Ureter (tissue), 1 donor: ENCODE measurements at places on chromosomes 4 and X. TPM values are rescaled to one million over a fixed set of nuclear protein-coding genes. Genes with fewer than 3 reads are reported as not detected.

ARHGAP36 gene
- not detected for total RNA-seq

DNA sequence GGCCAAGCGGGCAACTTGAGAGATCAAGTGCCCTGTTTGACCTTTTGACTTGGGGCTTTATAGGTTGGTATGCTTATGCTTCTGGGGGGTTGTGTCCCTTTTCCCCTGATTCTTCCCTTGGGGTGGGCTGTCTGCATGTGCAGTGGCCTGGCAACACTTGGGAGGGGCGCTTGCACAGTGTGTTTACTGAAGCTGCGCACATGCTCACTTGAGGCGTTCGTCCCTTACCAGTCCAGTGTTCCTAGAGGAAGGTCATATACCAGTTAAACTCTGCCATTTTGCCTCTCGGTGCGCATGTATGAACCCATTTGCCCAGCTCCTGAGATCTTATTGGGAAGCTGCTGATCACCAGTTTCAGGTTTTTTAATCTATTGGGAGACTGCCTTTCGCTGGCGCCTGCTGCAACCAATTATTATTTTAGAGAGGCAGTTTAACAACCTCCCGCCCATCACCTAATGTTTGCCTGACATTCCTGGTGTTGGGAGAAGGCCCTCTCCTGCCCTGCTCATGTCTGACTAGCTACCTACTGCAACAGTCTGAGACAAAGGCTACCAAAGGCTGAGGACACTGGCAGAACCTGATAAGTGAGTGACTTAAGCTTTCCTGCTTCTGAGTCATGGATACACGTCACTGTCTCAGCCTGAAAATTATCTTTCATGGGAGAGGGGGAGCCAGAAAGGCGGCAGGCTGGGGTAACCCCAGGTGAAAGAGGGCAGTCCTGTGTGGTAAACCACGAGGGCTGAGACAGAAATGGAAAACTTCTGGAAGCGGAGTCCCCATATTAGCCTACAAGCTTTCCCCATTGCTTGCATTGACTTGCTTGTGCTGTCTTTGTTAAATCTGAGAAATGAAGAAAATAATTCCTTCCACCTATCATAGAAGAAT is 97.6 kb downstream of the CPE start:
- DNase-seq, result peak; percentile 60

- DNase-seq, result no peak
These were observed 12.3 kb upstream of the YIPF7 start for GRCh38 chr4:44663539-44664263.

RNF128 gene
- total RNA-seq, result 67.6 TPM

- DNase-seq, result no peak
These were observed 405.3 kb downstream of the PPP4R3C start for GRCh38 chrX:27057883-27058282.

DNA sequence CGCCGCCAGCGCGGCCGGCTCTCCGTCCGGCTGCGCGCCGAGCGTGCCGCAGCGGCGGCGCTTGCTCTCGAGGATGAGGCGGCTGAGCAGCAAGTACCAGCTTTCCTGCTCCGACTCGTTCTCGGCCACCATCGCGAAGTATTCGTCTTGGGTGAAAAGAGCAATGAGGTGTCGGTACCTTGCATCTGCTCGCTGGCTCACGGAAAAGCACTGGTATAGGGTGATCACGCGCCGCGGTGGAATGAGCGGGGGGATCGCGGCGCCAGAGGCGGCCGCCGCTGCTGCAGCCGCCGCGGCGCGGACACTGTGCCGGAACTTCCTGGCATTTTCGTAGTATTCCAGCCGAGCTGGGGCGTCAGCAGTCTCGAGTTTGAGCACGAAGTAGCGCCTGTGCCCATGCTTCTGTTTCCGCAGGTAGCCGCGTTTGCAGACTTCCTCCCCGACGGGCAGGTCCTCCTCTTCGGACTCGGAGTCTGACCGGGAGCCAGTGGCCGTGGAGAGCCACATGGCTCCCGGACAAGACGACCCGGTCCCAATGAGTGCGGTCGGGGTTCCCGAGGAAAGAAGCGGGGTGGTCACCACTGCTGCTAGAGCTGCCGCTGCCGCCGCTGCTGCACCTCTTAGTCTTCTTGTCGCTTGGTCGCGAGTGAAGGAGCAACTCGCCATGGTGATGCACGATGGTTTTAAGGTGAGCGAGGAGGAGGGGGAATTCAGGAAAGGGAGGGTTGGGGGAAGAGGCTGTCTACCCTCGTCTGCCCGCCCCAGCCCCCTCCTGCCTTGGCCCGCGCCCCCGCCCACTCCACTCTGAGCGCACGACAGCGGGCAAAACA is 469 bp downstream of the IRS4 start:
- no peak for DNase-seq

GRCh38 chr4:136967069-136967468 is 565.2 kb downstream of the PCDH18 start:
- no peak for DNase-seq

DNA sequence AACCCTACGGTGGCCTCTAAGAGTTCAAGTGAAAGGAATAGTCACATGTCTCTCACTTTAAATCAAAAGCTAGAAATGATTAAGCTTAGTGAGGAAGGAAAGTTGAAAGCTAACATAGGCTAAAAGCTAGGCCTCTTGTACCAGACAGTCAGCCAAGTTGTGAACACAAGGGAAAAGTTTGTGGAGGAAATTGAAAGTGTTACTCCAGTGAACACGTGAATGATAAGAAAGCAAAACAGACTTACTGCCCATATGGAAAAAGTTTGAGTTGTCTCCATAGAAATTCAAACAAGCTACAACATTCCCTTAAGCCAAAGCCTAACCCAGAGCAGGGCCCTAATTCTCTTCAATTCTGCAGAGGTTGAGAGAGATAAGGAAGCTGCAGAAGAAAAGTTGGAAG is 51.5 kb upstream of the RAB9B start:
- DNase-seq, result no peak

DNA sequence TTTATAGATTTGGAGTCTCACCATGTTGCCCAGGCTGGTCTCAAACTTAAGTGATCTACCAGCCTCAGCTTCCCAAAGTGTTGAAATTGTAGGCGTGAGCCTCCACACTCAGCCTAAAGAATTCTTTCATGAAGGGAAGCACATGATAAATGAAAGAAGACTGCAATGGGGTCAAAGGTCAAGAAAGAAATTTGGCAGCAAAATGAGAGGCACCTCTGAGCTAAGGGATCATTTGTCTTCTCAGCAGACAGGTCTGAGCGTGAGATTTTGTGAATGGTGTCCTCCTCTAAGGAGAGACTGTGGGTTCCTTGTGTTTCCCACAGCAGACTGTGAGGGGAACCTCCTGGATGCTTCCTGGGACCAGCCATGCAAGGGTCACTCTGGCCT is 57.5 kb upstream of the EGFL6 start:
- no peak for DNase-seq

- DNase-seq, result no peak
These were observed 14.1 kb downstream of the COX18 start for GRCh38 chr4:73055241-73055897.

DNA sequence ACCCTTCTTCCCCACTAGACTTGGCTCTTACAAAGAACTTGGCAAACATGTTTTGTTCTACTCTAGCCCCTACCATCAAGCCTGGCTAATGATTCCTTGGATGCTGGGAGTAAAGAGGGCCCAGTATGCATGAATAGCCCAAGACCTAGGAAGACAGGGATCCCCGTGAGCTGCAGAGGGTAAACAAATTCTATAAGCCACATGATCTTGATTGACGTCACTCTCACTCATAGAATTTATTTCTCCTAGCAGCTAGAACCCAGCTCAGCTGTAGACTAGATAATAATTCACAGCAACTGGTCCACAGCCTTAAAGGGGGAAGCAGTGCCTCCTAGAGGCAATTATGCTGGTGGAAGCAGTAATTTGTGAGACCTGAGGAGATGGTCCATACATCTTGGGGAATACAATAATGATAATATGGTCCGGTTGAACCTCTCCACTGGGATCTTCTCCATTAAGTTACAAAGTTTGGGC is 16.1 kb upstream of the USO1 start:
- no peak for DNase-seq

SH2D1A gene
- total RNA-seq, result not detected

DNA sequence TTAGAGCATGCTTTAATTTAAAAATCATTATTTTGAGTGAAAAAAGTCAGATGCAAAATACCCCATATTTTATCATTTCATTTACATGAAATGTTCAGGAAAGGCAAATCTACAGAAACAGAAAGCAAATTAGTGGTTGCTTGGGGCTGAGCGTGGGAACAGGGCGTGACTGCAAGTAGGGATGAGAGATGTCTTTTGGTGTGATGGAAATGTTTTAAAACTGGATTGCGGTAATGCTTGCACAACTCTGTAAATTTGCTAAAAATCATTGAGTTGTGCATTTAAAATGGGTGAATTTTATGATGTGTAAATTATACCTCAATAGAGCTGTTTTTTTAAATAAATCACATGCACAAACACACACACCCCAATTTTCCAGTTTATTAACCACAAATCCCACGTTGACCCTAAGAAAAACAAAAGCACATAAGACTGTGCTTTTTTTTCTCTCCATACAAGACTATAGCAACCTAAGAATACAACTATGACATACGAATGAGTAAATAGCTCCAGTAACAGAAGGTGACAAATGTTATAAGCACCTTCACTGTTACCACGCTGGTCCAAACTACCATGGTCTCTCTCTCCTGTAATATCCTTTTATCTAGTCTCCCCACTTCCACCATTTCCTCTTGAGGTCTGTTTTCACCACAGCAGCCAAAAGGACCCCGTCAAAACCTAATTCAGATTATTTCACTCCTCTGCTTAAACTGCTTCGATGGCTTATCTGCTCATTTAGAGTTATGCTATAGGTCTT is 37.2 kb downstream of the FRMD7 start:
- no peak for DNase-seq

DNA sequence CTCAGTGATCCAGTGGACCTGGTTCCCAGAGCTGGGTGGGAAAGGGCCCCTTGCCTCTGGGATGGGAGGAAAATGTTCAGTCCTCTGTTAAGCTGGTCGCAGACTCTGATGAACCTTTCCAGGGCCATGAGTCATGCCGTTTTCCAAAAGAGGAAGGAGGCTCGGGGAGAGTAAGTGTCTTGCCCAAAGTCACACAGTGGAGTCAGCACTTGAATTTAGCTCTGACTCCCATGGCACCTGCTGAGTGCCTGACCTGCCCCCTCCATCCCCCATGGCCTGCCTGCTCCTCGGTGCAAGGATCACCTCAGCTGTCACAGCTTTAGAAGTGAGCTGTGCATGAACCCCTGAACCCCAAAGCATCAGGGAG is 14.0 kb upstream of the KIAA0232 start:
- no peak for DNase-seq

DNA sequence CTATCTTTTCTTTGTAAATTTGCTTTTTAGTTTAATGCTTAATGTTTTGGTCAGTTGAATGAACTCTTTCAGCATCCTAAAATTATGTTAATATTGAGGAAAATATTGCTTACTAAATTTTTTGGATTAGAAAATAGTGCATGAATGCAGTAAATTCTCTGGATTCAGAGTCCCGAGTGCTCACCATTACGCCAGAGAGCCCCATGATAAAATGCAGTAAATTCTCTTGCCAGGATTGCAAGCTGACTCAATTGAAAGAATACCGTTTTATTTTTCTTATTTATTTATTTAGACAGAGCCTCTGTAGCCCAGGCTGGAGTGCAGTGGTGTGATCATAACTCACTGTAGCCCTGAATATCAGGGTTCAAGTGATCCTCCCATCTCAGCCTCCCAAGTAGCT is 60.9 kb upstream of the ENPEP start:
- no peak for DNase-seq

GRCh38 chrX:57918750-57919436 is 8.6 kb upstream of the ZXDA start:
- no peak for DNase-seq

- DNase-seq, result no peak
These were observed 12.9 kb downstream of the MSX1 start for GRCh38 chr4:4872314-4872903.

KLKB1 gene
- 1.2 TPM for total RNA-seq
